Activated T-cell treated with anti-CD3 and anti-CD28 coated beads, Interleukin-2, amount 50 U/mL, for 4 hours (primary cell): ENCODE measurements at places on chromosomes 6 and 20.
A peak's percentile ranks its signal among the peaks of the same experiment; 100 is the strongest.

DNA sequence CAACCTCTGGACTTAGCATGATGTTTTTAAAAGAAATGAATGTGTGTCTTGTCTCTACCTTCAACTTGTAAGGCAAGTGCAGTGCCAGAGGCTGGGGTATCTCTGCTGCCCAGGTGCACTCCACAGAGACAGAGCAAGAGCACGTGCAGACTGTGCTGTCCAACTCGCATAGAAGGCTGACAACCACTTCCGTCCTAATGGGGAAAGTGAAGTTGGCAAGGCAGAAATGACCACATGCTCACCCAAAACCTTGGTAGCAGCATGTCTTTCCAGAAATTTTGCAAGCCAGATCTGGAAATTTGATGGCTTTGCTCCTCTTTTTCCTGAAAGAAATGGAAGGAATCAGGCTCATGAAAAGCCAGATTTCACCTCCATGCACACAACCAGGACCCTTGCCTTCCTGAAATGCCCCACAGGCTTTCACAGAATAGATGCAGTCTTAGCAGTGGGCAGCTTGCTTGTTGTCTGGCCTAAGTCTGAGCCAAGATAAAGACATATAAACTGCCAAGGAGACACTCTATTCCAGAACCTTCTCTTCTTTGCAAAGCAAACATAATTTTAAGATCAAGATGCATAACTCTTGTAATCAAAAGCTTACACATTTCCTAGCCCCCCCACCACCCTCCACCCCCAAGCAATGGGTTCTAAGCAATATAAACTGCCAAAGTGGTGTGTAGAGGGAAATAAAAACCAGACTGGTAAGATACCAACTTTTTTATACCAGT is 26.8 kb downstream of the SLC22A3 start:
- no peak for DNase-seq

DNA sequence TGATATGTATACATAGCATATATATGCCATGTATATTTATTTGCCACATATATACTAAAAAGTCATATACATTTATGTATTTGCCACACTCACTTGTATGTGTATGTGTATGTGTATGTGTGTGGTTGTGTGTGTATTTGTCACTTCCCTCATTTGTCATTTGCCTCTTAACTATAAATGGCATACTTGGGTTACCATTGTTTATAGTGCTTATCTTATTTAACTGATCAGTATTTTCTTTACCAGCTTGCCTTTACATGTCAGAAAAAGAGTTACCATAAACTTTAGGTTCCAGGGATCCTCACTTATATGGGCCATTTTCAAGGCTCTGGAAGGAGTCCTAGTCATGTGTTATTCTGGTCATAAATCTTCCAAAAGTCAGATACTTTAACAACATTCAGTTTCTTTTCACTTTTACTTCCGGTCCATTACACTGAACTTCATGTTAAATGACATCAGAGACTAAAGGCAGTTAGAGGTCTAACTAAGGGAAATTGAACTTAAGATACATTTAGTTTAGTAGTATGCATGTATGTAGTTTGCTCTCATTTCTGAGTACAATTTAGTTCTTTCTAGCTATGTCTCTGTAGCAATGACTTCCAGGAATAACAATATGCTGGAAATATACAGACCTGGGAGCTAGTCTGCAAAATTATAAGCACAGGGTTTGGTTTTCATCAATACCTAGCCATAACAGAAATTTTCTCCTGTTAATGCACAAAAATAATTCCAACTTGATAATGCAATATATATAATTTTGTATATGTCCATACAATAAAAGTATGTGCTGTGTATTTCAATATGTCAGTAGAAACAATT is 33.7 kb upstream of the HIVEP1 start:
- DNase-seq, result no peak

GRCh38 chr6:94245395-94245794 is 826.0 kb upstream of the EPHA7 start:
- DNase-seq, result no peak

- DNase-seq, result peak; percentile 75
These were observed 7.8 kb upstream of the MDGA1 start for GRCh38 chr6:37705239-37706051.

- no peak for DNase-seq
These were observed 117.2 kb upstream of the THBS2 start for GRCh38 chr6:169370666-169371343.
